CD4-positive, alpha-beta T cell (primary cell): ENCODE measurements at places on chromosomes 13 and 19.

- H3K27ac ChIP-seq, result no peak overlapping the region
- peaks cover 4% of the 10 kb centered on the region for H3K27me3 ChIP-seq
- H3K4me3 ChIP-seq, result no peak overlapping the region
- H3K36me3 ChIP-seq, result no peaks in the 10 kb centered on the region
- no peaks in the 10 kb centered on the region for H3K4me1 ChIP-seq
Observed at GRCh38 chr13:98405107-98405571, 171.8 kb downstream of the STK24 start.

GRCh38 chr13:103976371-103976770 lies 910.2 kb upstream of the SLC10A2 start:
- no peaks in the 10 kb centered on the region for H3K36me3 ChIP-seq
- no peak overlapping the region for H3K4me3 ChIP-seq
- no peak for DNase-seq
- H3K27me3 ChIP-seq, result no peaks in the 10 kb centered on the region

- H3K36me3 ChIP-seq, result no peaks in the 10 kb centered on the region
- DNase-seq, result no peak
- H3K27ac ChIP-seq, result no peak overlapping the region
- no peaks in the 10 kb centered on the region for H3K27me3 ChIP-seq
Observed at GRCh38 chr13:60663788-60664187, 266.8 kb downstream of the TDRD3 start.

DNA sequence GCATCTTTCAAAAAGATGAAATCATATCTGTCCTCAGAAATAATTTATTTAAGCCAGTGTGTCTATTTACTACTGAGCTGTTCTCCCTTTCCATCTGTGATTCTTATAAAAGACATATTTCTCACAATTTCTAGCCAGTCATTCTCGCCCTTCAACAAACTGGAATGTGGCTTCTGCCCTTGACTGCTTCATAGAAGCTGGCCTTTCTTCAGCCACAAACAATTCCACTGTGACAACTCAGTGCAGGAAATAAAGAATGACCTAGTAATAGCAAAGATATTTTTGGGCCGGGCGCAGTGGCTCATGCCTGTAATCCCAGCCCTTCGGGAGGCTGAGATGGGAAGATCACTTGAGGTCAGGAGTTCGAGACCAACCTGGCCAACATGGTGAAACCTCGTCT lies 655.5 kb downstream of the PCDH9 start:
- H3K36me3 ChIP-seq, result no peaks in the 10 kb centered on the region
- no peaks in the 10 kb centered on the region for H3K27me3 ChIP-seq
- no peak overlapping the region for H3K27ac ChIP-seq
- no peak for DNase-seq
